ENCODE measurements at places on chromosomes 13 and 19. TPM values are rescaled to one million over a fixed set of nuclear protein-coding genes. Genes with fewer than 3 reads are reported as not detected.

Gene KCNRG
- total RNA-seq, result 0.18 TPM

Gene CYP2F1
- total RNA-seq, result not detected

Gene CGB3
- total RNA-seq, result not detected

Gene BICRA
- total RNA-seq, result 15.8 TPM

Data from T-helper 2 cell treated with Interferon-gamma antibody and Interleukin-4, amounts not matched to agents 100 ng/mL and 5 ng/mL, for 36 hours (primary cell).